ENCODE measurements at places on chromosomes 1 and 21. TPM values are rescaled to one million over a fixed set of nuclear protein-coding genes. Genes with fewer than 3 reads are reported as not detected.

Gene DEGS1
- 122 TPM for total RNA-seq

Gene C1orf210
- not detected for total RNA-seq

Gene FNDC5
- under 0.01 TPM for total RNA-seq

Gene UTS2
- total RNA-seq: not detected

Gene TCP10L
- 0.17 TPM for total RNA-seq

Gene TMEM269
- total RNA-seq: under 0.01 TPM

Gene RASAL2
- 17.4 TPM for total RNA-seq

Gene NGF
- 0.43 TPM for total RNA-seq

Gene CLCC1
- 27.6 TPM for total RNA-seq

Gene LCE3D
- not detected for total RNA-seq

Gene SLC9C2
- not detected for total RNA-seq

Gene PTGS2
- total RNA-seq: 5.9 TPM

Gene VCAM1
- 0.43 TPM for total RNA-seq

Gene PFKFB2
- 0.98 TPM for total RNA-seq

Gene CRABP2
- total RNA-seq: not detected

Gene CAMK2N1
- total RNA-seq: 0.60 TPM

Gene CDC7
- total RNA-seq: 2.1 TPM

Gene RHCE
- total RNA-seq: 0.69 TPM

Gene ANKRD34A
- total RNA-seq: under 0.01 TPM

Gene KIAA1614
- 5.1 TPM for total RNA-seq

Gene GJA9
- total RNA-seq: not detected

Gene EPHX1
- 55.0 TPM for total RNA-seq

Gene MTMR11
- total RNA-seq: 0.34 TPM

Gene HSF2BP
- 0.52 TPM for total RNA-seq

Gene MAGI3
- 10.5 TPM for total RNA-seq

Gene ABL2
- total RNA-seq: 46.8 TPM

Gene WDR64
- under 0.01 TPM for total RNA-seq

Gene OR2T2
- not detected for total RNA-seq

Gene KCNA2
- total RNA-seq: under 0.01 TPM

Gene ATP5PF
- total RNA-seq: 46.7 TPM

Gene TRABD2B
- not detected for total RNA-seq

Gene CPT2
- 9.2 TPM for total RNA-seq

Gene OR10J1
- not detected for total RNA-seq

Gene NID1
- total RNA-seq: 303 TPM

Gene BARHL2
- total RNA-seq: not detected

Gene ABCG1
- 186 TPM for total RNA-seq

Gene RNU1-1
- 8,230 TPM for total RNA-seq

Gene SYDE2
- total RNA-seq: 4.1 TPM

Gene GBP4
- total RNA-seq: 0.54 TPM

Gene TNFAIP8L2
- total RNA-seq: 0.11 TPM

Gene CYP4A11
- total RNA-seq: not detected
